ENCODE measurements at places on chromosomes 16 and 17. TPM values are rescaled to one million over a fixed set of nuclear protein-coding genes. Genes with fewer than 3 reads are reported as not detected.

Gene TMEM97
- total RNA-seq = 12.1 TPM

Gene SLC6A2
- total RNA-seq = 7.8 TPM

Gene TBC1D3C
- not detected for total RNA-seq

Gene SLC4A1
- total RNA-seq = 27.7 TPM

Gene PIK3R6
- 1.6 TPM for total RNA-seq

Gene HOXB7
- 0.51 TPM for total RNA-seq

Gene PRSS8
- total RNA-seq = 17.6 TPM

Gene FAM20A
- total RNA-seq = 6.5 TPM

Gene ZNF287
- 6.7 TPM for total RNA-seq

Gene MYH8
- total RNA-seq = 4,616 TPM

Gene PRRT2
- total RNA-seq = 3.0 TPM

Gene ARHGAP44
- total RNA-seq = 3.4 TPM

Gene ASGR2
- not detected for total RNA-seq

Gene RNU2-1
- not detected for total RNA-seq

Gene SLFN13
- total RNA-seq = 6.2 TPM

Gene FSCN2
- total RNA-seq = 1.7 TPM

Gene KRTAP2-1
- not detected for total RNA-seq

Gene FOXL1
- total RNA-seq = 1.8 TPM

Gene HYDIN
- 1.2 TPM for total RNA-seq

Gene CD7
- 0.72 TPM for total RNA-seq

Data from tongue (tissue), 3 donors.